NCI-H2171 treated with DMSO at 0.1 percent for 48 hours (cell line): ENCODE measurements at places on chromosomes 12 and 14.

DNA sequence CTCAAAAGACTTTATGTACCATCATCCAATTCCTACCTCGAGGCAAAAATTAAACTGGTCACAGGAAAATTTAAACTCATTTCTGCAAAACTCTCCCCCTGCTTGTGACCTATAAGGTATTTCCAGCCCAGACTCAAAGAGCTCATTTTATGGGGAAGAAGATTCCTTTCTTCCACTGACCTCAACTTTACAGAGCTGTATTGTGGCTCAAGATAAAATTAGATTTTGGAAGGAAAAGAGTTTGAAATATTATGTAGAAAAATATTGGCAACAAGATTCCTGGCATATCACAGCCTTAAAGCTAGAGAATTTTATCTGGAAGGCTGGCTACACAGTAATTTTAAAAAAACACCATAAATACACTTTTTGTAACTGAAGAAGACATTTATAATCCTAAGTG, 91.7 kb downstream of the STXBP6 start:
- DNase-seq: no peak

DNA sequence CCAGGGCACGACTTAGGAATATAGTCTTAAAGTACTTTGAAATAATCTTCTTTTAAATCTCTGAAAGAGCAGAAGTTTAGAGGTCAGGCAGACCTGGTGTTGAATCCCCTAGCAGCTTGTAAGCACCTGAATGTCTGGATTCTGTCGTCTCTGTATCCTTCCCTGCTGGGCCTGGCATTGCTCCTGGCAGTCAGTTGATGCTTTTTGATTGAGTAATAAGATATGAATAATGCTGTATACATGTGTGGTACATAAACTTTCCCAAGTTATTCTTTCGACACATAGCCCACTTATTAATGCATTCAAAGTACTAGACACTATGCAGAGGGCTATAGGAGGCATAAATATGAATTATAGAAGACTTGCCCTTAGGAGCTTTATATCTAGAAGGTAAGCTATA, 31.4 kb downstream of the EVL start:
- no peak for DNase-seq

- peak; percentile 77 for DNase-seq
Observed at GRCh38 chr12:92987362-92987761, 58.3 kb upstream of the EEA1 start.

DNA sequence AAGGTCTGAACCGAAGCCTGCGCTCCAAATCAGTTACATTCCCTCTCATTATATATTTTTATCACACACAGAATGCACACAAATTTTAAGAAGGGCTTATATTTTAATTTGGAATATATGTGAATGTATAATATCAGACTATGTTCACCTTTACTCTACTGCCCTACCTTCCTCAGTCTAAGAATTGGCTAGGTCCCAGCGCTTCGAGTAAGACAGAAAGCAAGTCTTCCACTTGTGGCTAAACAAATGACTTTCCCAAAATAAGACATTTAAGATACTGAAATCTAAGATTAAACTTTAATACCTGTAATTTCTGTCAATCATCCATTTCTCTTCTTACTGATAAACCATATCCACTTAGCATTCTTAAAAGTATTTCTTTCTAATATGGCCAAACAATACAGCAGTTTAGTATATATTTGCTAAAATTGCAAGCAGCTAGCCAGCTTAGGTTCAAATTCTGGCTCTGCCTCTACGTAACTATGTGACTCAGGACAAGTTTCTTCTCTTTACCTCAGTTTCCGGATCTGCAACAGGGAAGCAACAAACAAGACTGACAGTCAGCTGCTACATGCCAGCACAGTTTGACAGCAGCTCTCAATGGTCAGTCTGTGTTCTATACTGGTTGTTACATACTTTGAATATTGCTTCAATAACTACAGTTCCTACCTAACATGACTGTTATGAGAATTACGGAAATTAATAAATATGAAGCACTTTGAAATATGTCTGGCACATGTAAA, 2.0 kb downstream of the INTS13 start:
- no peak for DNase-seq

- DNase-seq: no peak
Observed at GRCh38 chr14:61698206-61698980, 3.1 kb downstream of the HIF1A start.

DNA sequence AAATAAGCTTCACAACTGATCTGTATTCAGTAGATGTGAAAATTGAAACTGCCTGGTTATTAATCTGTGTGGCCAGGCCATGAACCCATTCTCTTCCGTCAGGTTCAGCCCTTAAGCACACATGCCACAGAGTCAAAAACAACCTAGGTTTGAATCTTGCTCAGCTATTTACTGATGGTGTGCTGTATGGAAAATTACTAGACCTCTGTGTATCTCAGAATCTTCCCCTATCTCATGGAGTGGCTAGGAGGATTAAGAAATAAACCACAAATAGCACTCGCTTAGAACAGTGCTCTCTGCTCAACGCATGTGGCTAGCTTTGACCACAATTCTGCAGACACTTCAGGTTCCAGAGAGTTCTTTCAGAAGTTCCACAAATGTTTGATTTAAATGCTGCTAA, 240.7 kb upstream of the PLEKHG7 start:
- no peak for DNase-seq

- DNase-seq: no peak
Observed at GRCh38 chr14:68503186-68503825, 289.6 kb downstream of the ZFP36L1 start.

DNA sequence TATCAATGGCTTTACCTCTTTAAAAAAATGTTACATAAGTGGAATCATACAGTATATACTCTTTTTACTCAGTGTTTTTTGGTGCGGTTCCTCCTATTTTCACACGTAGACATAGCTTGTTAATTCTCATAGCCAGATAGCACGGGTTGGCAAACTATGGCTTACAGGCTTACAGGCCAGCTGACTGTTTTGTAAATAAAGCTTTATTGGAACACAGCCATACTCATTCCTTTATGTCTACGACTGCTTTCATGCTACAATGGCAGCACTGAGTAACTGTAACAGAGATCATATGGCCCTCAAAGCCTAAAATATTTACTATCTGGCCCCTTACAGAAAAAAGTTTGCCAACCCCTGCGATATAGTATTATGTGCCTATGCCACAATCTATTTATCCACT, 5.8 kb upstream of the DAAM1 start:
- DNase-seq: no peak
